Cardiac muscle cell (in vitro differentiated cells and primary cell): ENCODE measurements at places on chromosomes 2 and 18. TPM values are rescaled to one million over a fixed set of nuclear protein-coding genes. Genes with fewer than 3 reads are reported as not detected.

Gene SLC9A4
- total RNA-seq: not detected in 2 replicates

DNA sequence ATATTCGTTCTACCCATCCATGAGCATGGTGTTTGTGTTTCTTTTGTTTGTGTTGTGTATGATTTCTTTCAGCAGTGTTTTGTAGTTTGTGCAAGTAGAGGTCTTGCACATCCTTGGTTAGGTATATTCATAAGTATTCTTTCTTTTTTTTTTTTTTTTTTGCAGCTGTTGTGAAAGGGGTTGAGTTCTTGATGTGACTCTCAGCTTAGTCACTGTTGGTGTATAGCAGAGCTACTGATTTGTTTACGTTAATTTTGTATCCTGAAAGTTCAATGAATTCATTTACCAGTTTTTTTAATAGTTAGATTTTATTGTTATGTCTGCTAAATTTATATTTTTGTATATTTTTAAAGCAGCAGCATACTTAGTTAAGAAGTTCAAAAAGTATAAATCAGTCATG, 834.4 kb upstream of the NRXN1 start:
- DNase-seq: no peak

DNA sequence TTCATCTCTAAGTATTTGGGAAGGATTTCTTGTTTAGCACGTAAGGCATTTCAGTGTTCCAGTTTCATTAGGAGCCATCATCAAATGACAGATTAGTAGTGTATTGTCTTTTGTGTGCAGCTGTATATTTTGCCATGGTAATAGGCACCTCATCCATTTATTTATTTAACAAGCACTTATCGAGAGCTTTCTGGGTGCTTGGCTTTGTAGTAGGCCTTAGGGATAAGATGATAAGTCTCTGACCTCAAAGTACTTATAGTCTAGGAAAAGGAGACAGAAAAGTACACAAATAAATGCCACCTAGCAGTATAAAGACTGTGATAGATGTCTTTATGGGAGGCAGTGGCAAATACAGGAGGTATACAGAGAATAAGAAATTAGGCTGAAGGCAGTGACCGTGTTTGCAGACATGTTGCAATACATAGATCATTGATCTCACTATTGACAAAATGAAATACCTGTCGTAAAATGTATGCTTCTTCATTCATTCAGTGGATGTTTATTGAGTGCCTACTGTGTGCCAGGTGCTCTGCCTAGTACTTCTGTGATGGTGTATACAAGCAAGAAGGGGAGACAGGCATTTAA, 265.9 kb downstream of the SETBP1 start:
- no peak for DNase-seq

DNA sequence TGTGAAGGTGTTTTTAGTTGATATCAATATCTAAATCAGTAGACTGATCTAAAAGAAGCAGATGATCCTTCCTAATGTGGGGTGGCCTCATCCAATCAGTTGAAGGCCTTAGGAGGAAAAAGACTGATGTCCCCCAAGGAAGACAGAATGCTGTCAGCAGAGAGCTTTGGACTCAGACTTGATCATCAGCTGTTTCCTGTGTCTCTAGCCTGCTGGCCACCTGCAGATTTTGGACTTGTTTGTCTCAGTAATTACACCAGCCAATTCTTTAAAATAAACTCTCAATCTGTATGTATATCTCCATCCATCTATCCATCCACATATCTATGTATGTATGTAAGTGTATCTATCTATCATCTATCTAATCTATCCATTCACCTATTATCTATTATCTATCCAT, 301.3 kb downstream of the LPIN1 start:
- no peak for DNase-seq

DNA sequence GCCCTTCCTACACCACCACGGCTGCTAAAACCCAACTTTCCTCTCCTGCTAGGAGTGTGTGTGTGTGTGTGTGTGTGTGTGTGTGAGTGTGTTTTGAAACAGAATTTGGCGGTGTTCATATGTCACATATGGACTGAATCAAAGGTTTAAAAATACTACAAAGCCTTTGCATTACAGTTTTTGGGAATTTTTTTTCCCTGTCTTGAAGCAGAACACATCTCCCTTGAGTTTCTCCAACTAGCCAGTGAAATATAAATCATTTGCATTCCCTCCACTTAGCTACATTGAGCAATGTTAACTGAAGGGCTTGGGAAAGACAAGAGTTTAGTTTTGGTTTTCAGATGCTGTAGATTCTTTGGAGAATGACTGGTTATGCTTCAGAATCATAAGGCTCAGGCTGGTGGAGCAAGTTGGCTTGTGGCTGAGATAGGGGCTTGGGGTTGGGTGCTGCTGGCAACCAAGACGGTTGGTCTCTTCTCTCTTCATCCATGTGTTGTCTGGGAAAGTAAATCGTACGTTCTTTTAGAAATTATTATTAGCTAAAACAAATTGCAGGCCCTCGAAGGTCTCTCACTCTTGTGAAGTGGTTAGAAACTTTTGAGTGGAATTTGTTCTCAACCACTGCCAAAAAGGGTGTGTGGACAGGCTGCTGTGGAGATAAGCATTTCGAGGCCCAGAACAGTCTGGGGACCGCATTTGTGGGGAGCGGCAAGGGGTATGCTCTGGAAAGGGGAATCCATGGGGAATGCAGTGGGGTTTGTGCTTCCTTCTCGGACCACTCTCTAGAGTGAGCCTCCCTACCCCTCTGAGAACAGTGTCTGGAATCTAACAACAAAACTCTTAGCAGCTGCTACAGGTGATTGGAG, 1.4 kb downstream of the NRP2 start:
- DNase-seq: no peak

GRCh38 chr2:121735518-121736074, 1.1 kb downstream of the NIFK start:
- DNase-seq: peak; percentile 35

DNA sequence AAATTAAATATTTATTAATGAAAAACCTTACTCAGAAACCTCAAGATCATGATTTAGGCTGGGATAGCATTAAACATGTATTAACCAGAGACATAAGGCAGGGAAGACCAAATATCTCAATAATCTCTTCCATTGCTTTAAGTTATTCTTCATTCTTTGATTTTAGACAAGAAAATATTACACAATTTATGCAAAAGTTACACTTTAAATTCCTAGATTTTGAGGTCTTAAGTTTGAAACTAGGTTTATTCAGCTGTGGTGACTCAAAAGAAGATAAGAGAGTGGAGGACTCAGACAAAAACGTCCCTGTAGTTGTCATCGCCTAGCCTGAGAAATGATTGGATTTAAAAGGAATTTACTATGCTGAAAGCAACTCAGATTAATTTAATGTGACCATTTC, 1110.3 kb downstream of the DPP10 start:
- DNase-seq: no peak

Gene BOLA3
- 27.0 and 97.0 TPM in 2 replicates for total RNA-seq

Gene FEV
- not detected in 2 replicates for total RNA-seq
